ENCODE measurements at places on chromosomes 2 and 18.

GRCh38 chr2:172282944-172283343, 144.4 kb upstream of the ITGA6 start:
- DNase-seq = no peak

DNA sequence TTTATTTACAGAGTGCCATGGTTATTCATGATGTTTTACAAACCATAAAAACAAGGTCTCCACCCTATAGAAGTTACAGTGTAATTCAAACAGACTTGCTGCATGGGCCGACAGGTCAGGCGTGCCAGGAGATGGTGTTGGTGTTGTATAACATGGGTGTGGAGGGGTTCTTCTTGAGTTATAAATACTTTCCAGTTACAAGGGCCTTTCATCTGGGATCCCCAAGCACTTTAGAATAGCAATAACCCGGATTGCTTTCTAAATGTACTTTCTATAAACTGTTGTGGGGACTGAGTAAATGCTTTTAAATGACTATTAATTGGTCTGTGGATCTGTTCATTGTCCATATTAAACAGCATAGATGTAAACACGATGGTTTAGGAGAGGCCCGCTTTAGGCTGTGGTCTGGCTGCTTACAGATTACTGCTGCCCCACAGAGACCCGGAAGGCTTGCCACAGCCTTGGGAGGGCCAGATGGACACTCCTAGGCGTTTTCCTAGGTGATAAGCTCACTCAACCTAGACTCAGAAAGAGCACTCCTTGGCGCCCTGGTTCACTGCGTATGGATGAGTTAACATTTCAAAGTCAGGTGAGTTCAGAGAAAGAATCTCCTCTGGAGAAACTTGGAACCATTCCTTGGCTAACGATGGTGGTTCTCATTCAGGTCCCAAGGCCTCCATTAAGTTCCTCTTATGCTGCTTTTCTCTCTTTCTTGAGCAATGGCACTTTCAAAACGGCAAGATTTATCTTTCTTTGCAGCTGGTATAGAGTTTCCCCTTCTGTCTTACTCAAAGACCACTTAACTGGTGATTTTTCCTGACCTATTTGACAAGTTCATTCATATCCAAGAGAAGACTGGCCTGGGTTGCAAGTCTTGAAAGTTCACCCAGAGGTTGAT, 3.6 kb upstream of the KIAA2012 start:
- DNase-seq = no peak

GRCh38 chr18:57063601-57064103, 83.2 kb upstream of the BOD1L2 start:
- DNase-seq = no peak

DNA sequence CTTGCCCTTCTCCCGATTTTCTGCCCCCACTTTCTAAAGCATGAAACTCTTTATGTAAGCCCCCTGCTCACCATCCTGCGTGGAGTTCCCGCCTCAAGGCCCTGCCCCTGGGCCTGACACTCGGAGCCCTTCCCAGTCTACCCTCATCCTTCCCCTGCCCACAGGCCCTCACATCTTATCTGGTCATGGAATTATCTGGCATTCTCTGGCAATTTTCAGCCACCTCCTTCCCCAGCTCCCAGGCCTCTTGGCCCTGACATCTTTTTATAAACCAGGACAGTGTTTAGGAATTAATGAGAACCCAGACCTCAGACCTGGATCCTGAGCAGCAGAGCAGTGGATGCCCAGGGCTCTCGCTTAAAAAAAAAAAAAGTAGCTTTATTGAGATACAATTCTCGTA, 61.7 kb downstream of the BOLA3 start:
- no peak for DNase-seq
